ENCODE measurements at places on chromosomes 11 and 22.

DNA sequence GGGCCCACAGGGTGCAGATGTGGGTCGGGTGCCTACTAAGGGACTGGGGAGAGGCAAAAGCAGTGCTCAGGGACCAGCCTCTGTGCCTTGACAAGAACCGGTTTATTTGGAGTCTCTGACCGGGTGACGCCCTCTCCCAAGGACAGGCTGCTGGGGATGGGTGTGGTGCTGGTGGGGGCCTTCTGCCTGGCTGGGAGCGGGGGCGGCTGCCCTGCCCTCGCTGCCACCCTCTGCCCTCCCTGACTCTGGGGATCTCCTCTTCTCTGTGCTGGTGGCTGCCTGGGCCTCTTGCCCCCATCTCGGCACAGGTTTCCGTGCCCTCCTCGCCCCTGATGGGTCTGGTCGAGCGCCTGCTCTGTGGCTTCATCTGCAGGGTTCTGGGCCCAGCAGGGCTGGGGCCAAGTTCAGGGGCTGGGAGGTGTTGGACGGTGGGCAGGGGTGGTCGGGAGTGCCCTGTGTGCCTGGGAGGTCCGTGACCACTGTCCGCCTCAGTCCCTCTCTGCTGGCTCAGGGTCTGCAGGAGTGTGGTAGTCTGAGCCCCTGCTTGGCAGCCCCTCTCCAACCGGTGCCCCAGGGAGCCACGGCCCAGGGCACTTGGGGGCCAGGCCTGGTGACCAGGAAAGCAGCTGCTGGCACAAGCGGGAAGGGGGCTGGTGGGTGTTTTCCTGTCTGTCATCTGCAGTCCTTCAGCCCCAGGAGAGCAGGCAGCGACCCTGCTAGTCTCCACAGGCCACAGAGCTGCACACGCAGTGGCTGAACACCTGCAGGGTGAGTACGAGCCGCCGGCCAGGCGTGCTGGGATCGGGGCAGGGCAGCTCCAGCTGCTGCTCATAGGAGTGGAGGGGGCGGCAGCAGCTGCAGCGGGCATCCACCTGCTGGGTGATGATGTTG is 23.5 kb downstream of the MUC6 start:
- DNase-seq: no peak

- peak; percentile 28 for DNase-seq
Observed at GRCh38 chr11:85810871-85811611, at the start of gene SYTL2. SYTL2 (minus strand) TSS chr11:85811141; CDS start chr11:85757725, 53,416 bp downstream.

DNA sequence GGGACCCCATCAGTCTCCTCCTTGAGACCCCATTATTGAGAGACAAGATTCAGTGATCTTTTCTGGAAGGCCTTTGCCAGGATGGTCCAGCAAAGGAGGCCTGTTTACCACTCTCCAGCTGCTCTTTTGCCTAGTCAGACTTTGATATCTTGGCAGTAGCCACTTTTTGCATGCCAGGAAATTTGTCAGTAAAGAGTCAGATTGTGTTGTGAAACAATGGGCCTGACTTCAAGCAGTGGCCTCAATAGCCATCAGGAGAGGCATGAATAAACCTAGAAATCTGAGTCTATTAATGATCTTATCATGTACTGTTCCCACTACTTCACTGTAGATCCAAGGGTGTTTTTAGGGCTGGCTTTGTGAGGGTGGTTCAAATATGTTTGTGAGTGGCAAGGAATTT is 479.4 kb downstream of the JRKL start:
- no peak for DNase-seq

- DNase-seq: no peak
Observed at GRCh38 chr22:50525858-50526107, 385 bp upstream of the SCO2 start.

DNA sequence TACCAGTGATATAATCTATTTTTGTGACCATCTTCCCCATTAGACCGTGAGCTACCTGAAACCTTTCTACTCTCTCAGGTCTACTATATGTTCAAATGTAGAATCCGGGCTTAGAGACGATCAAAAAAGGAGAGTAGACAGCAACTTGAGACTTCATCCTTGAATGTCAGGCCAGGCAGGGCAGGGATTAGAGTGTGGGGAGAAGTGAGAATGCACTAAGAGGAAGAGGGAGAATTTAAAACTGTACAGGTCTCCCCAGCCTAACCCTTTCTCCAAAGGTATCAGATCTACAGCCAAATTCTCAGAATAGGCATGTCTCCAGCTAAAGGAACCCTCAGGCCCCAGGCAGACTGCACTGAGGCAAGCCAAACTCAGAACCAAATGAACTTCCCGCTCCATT is 935 bp downstream of the LAMTOR1 start:
- DNase-seq: no peak

- no peak for DNase-seq
Observed at GRCh38 chr11:66008468-66009101, 3.2 kb upstream of the CST6 start.

DNA sequence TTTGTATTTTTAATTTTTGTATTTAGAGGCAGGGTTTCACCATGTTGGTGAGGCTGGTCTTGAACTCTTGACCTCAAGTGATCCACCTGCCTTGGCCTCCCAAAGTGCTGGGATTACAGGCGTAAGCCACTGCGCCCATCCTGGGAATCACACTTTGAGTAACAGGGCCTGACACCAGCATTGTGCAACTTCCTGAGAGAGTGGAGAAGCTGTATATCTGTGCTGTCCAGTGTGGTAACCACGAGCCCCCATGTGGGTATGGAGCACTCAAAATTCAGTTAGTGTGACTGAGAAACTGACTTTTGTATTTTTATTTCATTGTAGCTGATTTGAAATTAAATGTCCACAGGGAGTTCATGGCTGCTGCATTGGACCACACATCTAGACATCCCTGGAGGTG is 36.2 kb downstream of the MPPED1 start:
- no peak for DNase-seq

DNA sequence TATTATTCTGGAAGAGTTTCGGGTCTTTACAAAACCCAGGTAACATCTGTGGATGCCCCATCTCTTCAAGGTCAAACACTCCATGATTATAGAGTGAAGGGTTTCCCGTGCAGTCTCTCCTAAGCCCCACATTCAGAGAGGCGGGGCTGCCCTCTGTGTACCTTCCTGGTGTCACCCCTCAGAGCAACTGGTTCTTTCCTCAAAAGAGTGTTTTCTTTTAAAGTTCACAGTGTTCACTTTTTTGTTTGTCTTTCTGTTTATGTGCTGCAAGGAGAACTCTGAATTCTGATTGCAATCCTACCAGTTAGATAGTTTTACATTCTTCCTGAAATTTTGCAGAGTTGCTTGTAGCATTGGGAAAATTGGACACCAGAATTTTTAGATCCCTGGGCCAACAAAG is 190.2 kb downstream of the ADAMTS15 start:
- no peak for DNase-seq

Measured in omental fat pad (tissue), 4 donors.